ENCODE measurements at places on chromosomes 3 and 15.

DNA sequence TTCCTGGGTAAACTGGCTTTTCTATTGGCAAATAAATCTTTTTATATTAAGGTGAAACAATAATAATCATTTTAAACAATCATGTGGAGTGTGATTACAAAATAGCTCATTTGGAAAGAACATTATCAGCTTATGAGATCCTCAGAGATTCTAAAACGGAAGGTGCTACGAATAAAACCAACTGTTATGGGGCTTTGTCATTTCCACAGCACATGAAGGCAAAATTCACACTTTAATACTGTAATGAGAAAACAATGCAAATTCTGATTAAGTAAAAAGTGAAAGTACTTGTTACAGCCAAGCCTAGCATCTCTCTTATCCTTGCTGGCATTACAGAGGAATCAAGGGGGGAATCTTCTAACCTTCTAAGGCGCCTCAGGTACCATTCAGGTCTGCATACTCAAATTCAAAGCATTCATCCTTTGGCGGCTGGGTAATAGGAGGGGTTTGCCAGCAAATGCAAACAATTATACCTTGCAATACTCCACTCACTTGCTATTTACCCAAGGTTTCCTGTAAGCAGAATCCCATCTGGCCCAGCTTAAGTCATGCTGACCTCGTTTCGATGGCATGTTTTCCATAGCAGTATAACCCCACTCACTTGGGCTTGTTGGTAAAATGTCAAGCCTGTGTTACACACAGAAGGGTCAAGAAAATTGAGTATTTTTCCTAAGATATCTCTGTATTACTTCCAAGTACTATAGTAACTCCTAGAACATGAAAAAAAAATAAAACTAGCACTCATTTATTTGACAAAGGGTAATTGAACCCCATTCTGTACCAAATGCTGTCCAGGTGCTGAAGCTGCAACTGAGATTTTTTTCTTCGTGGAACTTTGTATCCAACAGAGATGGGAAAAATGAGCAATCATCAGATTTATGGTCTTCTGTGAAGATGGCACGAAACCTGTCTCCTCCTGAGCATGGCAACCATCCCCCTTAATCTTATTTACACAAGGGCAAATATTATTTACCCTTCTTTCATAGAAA lies 183.7 kb upstream of the LMCD1 start:
- DNase-seq, result no peak

DNA sequence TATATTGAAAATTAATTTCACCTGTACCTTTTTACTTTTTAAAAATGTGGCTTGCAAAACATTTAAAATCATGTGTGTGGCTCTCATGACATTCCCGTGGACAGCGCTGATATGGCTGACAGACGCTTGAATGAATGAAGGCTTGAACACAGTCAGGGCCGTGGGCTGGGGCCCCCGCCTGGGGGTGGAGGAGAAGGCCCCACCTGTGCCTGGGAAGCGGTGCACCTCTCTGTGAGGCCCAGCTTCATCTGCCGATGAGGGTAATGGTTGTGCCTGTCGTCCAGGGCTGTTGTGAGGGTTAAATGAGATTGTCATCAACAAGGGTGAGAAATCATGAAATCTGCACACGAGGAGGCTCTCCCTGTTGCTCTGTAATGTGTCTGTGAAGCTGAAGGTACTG lies 85.9 kb upstream of the PRR23E start:
- no peak for DNase-seq

DNA sequence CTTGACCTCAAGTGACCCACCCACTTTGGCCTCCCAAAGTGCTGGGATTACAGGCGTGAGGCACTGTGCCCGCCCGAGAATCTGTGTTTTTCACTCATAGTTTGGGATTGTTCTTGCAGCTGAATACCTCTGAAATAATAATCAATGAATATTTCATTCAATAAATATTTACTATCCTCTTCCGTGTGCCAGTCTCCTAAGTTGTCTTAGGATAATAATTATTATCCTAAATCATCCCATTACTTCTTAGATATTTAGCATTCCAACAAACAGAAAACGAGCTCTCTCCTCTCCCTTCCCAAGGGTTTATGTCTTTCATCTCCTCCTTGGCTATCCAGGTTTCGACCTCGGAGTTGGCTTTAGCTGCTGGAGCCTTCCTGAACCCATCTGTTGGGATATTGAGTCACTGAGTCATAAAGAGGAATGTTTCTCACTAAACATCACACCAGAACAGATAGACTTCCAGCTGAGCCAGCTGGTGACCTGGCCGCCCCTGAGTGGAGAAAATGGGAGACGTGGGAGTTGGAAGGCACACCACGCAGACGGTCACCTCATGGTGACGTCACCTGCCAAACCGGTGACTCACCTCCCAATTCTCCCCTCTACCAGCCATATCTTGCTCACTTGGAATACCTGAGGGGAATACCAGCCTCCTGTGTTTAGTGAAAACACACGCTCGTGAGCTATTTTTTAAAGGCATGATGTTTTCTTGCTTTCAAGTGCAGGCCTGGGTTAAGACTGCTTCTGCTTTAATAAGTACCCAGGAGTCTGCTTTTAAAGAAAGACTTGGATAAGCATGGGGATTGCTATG lies 43.9 kb downstream of the BHLHE40 start:
- no peak for DNase-seq

GRCh38 chr3:27311400-27311799 lies 57.8 kb downstream of the NEK10 start:
- no peak for DNase-seq

DNA sequence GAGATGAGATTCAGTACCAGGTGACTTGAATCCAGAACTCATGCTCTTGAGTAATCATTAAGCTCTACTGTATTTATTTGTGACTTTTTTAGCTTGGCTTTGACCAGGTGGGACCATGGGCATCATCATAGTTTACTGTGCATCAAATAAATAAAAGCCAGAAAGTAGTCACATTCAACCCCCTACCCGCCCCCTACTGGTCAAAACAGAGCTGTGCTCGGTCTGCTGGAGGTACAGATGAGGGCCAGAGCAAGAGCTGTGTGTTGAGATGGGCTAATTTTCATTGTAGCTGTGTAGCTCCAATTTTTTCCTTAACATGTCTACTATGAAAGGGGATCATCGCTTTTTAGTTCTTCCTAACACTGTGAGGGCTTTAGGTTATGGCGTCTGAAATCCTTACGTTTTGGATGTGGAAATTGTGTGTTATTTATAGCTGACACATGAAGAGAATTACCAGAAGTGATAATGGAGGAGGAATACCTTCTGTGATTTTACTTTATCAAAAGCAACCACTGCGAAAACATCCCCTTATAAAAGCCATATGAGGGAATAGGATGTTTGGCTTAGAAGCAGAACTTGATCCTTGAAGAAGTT lies 375.1 kb downstream of the PTPRG start:
- no peak for DNase-seq

- no peak for DNase-seq
Observed at GRCh38 chr3:129019266-129019665, 18.2 kb downstream of the EFCC1 start.

DNA sequence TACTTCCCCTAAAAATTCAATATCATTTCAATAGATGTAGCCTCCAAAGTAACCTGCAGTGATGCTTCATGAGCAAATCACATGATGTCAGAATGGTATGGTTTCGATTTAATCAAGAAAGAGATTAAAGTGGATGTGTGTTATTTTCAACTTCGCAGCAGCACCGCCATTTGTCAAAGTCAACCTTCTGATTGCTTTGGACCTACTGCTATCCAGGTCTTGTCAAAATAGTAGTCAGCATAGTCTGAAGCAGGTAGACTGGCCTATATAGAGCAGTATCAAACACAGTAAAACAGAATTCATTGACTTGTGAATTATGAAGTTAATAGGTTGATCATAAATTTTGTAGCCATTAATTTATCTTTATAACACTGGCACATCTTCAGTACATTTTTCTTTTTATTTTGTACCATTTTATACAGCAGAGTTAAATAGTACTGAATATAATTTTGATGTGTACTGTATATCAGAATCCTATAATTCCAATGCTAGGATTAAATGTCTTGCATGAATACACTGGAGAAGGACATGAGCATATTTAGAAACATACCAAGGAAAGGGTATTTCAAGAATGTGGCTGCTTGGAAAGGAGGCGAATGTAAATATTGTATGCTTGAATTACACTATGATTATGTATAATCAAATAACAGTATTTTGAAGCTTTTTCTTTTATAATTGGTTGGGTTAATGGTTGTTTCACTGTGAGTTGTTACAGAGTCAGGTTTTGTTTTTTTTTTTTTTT lies 79.6 kb downstream of the CDIN1 start:
- DNase-seq, result no peak
